Naive B cell (primary cell): ENCODE measurements at places on chromosomes 2 and 18.

- DNase-seq = no peak
Observed at GRCh38 chr18:41338341-41338740, 616.7 kb upstream of the PIK3C3 start.

DNA sequence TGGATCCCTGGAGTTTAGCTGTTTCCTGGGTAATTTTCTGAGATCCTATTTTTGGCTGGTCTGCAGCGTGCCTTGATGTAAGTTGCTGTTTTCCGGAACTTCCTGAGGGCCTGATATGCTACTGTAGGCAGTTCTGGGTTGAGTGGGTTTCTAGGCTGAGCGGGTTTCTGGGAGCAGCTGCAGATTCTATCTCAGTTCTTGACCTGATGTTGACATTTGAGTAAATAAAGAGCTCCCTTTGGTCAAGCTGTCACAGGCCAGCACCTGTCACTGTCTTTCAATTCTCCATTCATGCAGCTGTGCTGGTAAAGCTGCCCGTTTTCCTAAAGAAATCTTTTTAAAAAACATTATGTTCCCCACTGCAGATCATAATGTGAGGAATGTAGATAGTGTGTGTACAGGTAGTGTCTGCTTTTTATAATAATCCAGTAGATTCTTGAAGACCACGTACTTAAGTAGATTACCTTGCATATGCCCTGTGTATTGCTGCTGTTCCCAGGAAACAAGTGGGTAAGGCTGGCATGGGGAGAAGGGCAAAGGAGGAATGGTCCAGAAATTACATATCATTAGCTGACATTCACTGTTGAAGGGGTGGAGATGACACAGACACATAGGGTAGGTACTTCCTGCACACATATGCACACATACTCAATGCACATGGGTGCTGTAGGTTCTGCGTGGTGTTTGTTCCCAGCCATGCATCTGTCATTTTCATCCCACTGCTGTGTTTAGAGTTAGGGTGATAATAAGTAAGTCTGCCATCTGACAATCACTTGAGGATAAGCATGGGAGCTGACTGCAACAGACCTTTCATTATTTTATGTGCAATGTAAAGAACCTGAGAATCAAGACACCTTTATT lies 25.9 kb downstream of the CD28 start:
- no peak for DNase-seq

GRCh38 chr2:28818053-28818452 lies 7.4 kb downstream of the SPDYA start:
- DNase-seq = no peak

DNA sequence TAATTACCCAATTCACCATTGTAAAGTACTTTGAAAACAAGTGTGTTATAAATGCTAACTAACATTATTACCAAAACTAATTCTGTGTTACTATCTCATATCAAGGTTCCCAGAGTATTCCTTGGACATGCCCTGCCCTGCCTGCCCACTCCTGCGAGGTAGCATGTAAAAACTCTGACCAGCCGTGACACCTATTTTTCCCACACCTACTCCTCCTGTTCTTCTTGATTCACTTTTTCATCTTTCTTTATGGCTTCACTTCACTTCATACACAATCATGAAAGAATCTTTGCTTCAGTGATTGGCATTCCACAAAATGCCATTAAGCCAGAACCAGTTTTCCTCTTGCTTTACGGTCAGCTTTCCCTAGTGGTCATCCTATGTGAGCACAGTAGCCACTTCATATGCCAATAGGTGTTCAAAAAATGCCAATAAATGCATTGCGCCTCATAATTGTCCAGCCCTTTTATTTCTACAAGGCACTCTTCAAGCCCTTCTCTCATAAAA lies 42.6 kb upstream of the SETBP1 start:
- no peak for DNase-seq

- DNase-seq = no peak
Observed at GRCh38 chr18:10558243-10558966, 32.6 kb downstream of the NAPG start.

- DNase-seq = no peak
Observed at GRCh38 chr2:120624061-120624737, 111.5 kb upstream of the GLI2 start.

DNA sequence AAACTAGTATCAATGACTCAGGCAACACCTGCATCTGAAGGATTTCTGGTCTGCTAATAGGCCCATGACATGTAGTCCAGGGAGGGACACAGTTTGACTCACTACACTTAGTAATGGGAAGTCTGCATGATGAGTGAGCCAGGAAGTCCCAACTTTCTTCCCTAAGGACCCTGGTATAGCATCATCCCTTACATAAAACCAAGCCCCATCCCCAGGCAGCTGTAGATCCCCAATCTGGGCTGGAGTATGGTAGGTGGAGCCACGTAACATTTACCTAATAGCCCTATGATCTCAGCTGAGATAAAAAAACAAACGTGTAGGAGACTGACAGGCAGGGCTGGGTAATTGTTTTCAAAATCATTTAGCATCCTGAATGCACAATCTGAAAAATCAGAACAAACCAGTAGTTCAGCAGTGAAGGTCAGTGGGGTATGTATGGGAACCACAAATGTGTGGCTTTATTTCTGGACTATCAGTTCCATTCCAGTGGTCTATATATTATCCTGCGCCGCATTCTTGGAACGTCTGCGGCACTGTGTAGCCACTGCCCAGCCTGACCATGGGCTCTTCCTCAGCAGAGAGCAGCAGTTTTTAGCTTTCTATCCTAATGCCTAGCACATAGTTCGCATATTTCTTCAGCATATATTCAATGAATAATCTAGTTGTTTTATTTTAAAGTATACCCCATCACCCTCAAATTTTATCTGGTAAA lies 33.5 kb downstream of the EPB41L3 start:
- DNase-seq = no peak

- no peak for DNase-seq
Observed at GRCh38 chr2:118830881-118831280, 16.6 kb downstream of the EN1 start.

- no peak for DNase-seq
Observed at GRCh38 chr2:126981476-126981875, 82.8 kb downstream of the TEX51 start.

DNA sequence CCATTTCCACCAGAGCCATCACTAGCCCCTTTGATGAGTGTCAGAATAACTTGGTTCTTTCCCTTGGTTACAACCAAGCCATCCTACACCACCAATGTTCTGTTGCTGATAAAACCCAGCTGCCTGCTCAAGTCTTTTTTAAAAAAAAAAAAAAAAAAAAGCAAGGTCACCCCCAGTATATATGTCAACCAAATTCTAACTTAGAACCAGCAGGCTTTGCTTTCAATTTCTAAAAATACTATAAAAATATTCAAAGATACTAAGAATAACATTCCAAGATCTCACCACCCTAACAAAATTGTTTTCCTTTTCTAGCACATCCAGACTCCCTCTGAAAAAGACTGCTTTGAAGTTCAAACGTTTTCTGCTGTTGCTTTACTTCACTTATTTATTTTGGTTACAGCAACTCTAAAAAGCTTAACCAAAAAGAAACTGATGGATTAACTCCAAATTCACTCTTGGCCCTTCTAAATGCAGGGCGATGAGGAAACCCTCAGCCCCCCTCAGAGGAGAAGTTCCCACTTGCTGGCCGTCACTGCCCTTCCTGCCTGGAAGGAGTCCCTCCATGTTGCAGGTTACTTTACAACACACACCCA lies 10.9 kb downstream of the UXS1 start:
- DNase-seq = no peak

DNA sequence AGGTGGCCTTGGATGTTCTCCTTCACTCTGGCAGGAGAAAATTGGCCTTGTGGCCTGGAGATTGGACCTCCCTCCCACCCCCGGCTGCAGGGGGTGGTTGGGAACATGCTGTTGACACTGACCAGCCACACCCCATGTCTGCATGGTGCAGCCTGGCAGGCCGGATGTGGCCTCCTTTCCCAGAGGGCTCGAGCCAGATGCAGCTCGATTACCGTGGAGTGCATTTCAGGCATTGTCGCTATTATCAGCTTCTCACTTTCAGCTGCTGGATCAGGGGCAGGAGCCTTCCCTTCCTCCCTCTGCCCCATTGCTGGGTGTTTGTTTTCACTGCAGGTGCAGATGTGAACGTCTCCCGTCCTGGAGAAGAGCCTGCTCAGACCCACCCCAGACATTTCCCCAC lies 211.0 kb upstream of the SIX2 start:
- DNase-seq = no peak

DNA sequence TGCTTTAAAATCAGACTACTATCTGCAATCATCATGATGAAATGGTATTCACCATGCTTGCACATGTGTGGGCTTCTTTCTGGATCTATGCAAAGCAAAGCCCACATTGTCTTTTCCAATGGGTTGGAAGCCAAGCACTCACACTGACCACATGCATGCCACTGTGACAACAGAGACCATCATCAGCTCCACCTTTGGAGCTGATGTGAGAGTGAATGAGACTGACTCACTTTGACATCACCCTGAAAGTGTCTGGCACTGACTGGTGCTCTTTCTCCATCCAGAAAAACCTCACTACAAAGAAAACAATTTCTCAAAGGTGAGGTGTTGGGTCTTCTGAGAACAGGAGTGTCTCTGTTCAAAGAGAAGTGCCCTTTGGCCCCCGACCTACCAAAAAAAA lies 4.7 kb downstream of the MYO5B start:
- DNase-seq = no peak

GRCh38 chr18:14075196-14075595 lies 57.0 kb downstream of the ZNF519 start:
- DNase-seq = no peak

DNA sequence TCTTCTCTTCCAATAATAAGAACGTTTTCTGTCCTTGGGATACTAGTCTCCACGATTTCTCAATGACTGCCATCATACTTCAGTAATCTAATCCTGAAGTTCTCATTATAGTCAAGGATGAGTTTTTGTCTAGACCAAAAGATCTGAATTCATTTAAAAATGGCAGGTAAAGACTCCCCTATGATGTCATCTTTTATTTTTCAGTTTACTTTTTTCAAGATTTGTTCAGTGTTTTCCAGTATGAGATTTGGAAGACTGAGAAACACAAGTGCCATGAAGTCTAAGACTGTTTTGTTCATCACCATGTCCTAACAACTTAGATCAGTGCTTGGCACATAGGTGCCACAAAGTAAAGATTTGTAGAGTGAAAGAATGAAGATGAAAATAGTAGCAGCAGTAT lies 35.8 kb upstream of the PPP4R3B start:
- no peak for DNase-seq

DNA sequence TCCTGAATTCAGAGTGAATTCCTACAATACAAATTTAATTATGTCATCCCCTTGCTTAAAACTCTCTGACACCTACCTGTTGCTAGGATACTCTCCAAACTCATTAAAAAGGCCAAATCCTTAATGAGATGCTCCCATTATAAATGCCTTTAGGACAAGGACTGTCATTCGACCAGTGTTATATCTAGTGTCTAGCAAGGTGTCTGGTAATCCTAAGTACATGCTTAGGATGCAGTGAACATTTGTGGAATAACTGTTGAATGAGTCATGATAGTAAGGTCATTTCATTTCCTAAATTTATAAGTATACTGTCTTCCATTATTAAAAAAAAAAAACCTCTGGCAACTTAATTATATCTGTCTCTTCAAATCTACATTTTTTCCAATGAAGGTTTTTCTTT lies 588.9 kb upstream of the NRXN1 start:
- no peak for DNase-seq

DNA sequence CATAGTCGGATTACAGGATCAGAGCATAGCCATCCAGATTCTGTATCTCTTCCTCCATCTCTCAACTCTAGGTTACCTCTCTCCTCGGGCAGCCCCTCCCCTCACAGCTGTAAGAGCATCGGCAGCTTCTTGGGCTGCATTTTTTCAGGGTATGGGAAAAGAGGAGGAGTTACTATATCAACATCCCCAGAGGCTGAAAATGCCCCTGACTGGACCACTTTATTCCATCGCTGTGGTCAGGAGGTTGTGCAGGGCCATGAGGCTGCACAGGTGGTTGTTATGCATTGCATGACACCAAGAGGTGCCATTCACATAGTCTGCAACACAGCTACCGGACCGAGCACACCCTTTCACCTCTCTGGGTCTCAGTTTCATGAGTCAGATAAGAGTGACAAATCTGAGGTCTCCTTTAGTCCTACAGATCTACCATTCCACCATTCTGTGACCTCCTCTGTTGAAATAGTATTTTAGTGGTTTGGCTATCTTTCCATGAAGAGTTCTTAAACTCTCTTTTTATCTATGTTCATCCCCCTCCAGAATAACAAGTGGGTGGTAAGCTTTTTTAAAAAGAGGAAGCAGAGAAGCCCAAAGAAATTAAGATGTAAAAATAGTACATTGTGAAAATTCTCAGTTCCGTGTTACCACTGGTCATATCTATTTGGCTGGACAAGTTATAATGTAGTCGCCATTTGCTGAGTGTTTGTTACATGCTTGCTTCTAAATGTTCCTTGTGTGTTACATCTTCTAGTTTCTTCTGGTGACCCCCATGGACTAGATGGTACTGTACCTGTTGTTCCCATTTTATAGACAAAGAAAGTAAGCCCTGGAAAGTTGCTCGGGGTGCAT lies 56.6 kb upstream of the SLC1A4 start:
- peak; percentile 64 for DNase-seq

- DNase-seq = no peak
Observed at GRCh38 chr2:54573537-54573919, 117.4 kb downstream of the SPTBN1 start.

GRCh38 chr2:46010925-46011490 lies 286.2 kb upstream of the EPAS1 start:
- DNase-seq = peak; percentile 3

DNA sequence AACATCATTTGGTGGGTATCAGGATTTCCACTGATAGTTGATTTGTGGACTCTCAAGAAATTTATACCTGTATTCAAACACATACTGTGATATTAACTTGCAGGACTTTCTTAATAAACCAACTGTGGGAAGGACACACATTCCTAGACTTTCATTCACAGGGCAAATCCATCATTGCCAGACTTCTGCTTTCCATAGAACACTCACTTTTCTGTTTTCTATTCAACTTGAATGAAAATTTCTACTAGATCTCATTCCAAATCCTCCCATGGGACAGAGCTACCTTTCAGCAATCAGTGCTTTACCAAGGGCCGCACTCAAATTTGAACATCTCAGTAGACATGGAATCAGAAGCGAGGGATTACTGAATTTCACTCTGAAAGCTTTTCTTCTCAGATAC lies 612.5 kb downstream of the IRS1 start:
- DNase-seq = no peak

- no peak for DNase-seq
Observed at GRCh38 chr18:75124551-75124950, 84.4 kb downstream of the PTGR3 start.

DNA sequence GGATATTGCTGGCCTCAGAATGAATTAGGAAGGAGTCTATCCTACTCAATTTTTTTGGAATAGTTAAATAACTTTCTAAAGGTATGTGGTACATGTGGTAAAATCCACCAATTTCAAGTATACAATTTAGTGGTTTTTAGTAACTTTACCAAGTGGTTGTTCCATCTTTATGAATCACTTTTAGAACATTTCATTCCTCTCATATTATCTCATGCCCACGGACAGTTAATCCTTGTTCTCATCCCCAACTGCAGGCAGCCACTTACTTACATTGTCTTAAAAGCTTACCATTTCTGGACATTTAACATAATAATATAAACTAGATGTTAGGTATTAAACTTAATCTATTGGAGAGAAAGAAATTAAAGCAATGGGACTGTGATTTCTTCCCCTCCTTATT lies 146.3 kb upstream of the ZC3H15 start:
- DNase-seq = no peak
